ENCODE measurements at places on chromosomes 1 and 21.
A peak's percentile ranks its signal among the peaks of the same experiment; 100 is the strongest.

DNA sequence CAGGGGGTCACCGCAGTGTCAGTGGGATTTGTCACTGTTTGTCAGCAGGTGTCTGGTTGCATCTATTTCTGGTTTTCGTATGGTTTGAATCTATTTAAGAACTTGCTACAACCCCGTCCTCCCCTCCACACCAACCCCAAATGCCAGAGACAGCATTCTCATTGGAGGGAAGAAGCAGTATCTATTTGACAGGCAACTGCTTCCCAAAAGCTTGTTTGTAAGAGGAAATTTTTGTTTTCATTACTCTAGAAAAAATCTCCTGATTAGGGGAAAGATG, 54.4 kb downstream of the NR5A2 start:
- DNase-seq: no peak

DNA sequence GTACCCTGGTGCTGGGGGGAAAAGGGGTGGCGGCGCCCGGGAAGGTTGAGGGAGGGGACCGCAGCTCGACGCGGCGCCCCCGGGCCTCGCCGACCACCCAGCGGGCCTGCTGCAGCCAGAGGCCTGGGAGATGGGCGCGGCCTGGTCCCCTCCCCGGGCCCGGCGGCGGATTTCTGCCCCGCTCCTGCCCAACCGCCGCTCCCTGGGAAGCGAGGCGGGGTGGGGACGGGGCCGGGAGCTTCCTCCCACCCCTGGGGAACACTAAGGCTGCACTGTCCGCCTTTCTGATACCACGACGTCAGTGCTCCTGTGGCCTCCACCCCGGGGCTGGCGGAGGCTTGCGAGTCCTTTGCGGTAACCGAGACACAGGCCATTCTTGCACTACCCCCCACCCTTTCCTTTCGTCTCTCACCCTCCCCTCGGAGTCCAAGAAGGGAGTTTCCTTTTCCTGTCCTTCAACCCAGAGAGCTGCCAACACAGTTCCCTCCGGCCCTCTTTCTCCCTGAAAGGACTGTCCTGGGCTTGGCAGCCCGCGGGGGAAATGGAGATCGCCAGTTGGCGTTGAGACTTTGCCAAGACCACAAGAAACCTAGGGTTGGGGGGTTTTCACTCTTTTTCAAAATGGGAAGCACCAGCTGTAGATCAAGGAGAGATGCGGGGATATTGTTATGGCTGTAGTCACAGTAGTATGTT, 742 bp downstream of the SH3GLB1 start:
- peak; percentile 42 for DNase-seq

DNA sequence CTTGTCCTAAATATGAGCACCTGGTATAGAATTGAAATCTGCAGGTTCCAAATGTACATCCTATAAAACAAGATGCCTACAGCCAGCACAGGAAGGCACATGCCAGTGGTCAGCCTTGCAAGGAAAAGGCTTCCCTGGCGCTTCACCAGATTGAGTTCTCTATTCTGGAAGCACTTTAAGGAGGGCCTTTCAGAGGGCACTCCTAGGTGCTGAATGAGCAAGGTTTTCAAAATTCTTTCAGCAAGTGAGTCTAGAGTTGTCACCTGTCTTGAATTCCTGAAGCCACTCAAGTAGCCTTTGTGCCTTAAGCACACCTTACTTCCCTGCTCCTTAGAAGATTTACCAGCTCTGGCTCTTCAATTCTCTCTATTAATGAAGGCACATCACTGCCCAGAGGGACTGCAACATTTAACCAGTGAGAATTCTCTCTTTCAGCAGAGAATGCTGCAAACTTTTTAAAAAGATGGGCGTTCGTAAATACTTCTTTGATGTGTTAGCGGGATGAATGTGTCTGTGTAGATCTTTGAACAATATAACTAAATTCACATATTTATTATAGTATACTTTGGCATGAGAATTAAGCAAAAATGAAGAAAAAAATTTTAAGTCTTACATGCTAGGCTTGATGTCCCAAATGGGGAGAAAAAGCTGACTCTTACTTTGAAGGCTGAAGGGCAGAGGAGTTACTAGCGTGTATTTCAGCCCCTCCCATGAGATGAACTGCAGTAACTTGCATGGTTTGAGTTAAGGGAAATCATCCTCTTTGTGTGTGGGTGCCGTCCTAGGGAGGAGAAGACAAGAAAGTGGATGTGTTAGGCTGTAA, 162.0 kb downstream of the NTPCR start:
- no peak for DNase-seq

DNA sequence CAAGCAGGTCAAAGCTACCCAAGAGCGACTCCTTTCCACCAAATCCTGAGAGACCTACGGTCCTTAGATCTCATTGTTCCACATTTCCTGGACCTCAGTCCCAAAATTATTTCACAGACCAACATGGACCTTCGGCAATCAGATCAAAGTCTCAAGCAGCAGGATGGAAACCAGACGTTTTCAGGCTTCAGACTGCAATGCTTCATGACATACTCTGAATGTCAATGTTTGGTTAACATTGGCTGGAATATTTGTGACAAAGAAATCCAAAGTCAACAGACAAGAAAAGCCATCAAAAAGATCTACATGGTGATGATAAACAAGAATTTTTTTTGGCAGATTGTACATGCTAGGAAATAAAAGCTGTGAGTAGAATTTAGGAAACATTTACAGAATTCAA, 1057.3 kb downstream of the ADGRL2 start:
- DNase-seq: no peak

- DNase-seq: no peak
Observed at GRCh38 chr1:162213281-162213912, 143.9 kb downstream of the NOS1AP start.

GRCh38 chr1:71717186-71717585, 565.2 kb downstream of the NEGR1 start:
- DNase-seq: no peak

DNA sequence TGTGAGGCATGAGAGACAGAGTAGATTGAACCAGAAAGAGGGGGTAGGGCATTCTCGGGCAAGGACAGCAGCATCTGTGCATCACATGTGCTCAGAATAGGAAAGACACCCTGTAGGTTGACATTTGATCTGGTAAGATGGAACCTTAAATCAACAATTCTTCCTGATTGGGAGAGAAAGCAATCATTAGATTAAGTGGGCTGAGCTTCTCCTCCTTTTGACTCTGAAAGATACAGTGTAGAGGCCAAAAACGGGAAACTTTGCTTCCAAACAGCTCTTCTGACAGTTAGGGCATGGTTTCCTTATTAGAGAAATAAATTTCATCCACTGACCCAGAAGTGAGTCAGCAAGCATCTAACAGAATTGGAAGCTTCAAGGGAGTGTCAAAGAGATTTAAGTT, 9.7 kb downstream of the KIF14 start:
- no peak for DNase-seq

DNA sequence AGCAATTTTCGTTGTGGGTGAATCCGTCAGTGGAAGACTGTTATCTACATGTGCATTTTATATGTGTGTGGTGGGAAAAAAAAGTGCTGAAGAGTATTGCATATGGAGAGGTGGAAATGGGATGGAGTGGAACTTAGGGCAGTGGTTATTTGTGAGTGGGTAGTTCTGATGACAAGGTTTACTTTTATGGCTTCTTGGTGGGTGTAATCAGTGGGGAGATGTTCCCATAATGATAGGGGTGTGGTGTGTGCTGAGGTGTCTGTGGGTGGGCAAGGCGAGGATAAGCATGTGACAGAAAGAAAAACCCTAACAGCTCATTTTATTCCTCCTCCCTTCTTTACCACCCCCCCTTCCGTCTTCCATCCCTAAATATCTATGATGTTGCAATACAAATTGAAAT, 288.1 kb downstream of the NUF2 start:
- DNase-seq: no peak

GRCh38 chr1:94020764-94021579, 100.0 kb downstream of the ABCA4 start:
- no peak for DNase-seq

- DNase-seq: no peak
Observed at GRCh38 chr1:36177589-36178431, 21.9 kb downstream of the MAP7D1 start.

- no peak for DNase-seq
Observed at GRCh38 chr1:184941735-184942134, 32.6 kb downstream of the NIBAN1 start.

- DNase-seq: no peak
Observed at GRCh38 chr1:25194572-25195020, 37.7 kb downstream of the SYF2 start.

DNA sequence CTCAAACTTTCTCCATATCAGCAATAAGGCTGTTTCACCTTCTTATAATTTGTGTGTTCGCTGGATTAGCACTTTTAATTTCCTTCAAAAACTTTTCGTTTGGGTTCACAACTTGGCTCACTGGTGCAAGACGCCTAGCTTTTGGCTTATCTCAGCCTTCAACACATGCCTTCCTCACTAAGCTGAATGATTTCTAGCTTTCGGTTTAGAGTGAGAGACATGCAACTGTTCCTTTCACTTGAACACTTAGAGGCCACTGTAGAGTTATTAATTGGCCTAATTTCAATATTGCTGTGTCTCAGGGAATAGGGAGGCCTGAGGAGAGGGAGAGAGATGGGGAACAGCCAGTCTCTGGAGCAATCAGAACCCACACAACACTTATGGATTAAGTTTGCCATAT, 41.2 kb upstream of the IFNLR1 start:
- no peak for DNase-seq

DNA sequence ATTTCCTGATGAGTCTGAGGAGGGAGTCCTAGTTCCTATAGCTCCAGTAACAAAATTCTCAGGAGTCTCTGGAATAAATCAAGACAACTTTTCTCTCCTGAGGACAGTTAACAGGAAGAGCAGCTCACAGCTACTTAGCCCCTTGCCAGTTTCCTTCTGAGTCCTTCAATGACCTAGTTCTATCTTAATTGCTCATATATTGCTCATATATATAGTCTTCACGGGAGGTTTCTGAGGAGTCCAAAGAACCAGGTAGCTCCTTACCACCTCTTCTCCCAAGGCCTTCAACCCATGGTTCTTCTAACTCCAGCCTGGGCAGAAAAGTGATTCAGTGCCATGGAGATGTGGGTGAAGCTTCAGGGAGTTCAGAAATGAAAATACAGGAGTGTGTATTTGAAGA, 4.6 kb downstream of the AMIGO1 start:
- DNase-seq: no peak

- peak; percentile 41 for DNase-seq
Observed at GRCh38 chr1:227946624-227947385, 927 bp downstream of the WNT9A start.

GRCh38 chr1:225652729-225653462, at the start of gene ENAH:
ENAH (minus strand) TSS chr1:225653123; CDS start chr1:225652690, 433 bp downstream.
- no peak for DNase-seq

DNA sequence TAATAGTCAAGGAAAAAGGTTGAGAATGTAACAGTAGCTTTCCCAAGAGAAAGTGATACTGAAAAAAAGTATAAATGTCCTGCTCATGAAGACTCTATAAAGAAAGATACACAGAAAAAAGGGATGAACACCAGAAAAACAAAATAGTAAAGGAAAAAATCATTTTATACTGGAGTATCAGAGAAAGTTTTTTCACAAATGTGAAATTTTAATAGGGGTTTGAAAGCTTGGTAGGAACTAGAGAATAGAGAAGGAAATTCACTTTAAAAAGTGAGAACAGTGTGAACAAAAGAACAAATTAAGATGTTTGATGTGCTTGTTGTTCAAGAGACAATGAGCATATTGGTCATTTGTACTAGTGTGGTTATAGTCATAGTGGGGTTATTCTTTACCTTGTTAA, 25.6 kb downstream of the UCHL5 start:
- DNase-seq: no peak

DNA sequence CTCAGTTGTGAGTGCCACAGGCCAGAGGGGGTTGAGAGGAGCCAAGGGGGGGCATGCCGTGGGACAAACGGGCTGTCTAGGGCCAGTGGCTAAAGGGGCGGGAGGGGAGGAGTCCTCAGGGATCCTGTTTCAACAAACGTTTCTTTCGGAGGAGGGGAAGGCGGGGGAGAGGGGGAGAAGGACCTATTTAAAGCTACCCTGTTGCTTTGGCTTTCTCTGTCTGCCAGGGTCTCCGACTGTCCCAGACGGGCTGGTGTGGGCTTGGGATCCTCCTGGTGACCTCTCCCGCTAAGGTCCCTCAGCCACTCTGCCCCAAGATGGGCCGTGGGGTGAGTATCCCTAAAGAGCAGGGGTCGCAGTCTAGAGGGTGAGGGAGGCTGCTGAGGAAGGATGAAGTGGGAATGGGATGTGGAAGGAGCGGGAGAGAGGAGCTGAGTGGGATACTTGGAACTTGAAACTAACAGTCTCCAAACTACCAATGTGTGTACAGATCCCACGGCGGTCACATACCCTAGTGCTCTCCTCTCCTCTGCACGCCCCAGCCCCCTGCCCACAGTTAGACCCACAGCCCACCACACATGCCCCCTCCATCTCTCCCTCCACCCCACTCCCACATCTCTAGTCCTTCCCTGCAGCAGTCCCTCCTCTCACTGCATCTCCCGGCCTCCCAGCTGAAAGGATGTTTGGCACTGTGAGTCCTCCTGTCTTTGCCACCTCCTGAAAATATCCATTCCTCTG, at the start of gene ATP1A2:
Gene ATP1A2 (plus strand): TSS at position 215 of the 738 bp plus-strand sequence. CDS start 103 bp downstream, at position 318.
- no peak for DNase-seq
